ENCODE measurements at places on chromosomes 3 and 15. TPM values are rescaled to one million over a fixed set of nuclear protein-coding genes. Genes with fewer than 3 reads are reported as not detected.

Gene HDAC11
- 3.6 TPM for total RNA-seq

Gene STRC
- 0.45 TPM for total RNA-seq

Gene SLC28A2
- not detected for total RNA-seq

Gene SCN11A
- total RNA-seq, result not detected

Gene CLDN18
- not detected for total RNA-seq

Gene CSPG4
- not detected for total RNA-seq

Gene MYL3
- total RNA-seq, result not detected

Gene KCNAB1
- not detected for total RNA-seq

Gene SCAMP5
- 0.60 TPM for total RNA-seq

Gene CHDH
- 9.1 TPM for total RNA-seq

Gene ALDH1A2
- not detected for total RNA-seq

Gene EHHADH
- 2.0 TPM for total RNA-seq

Gene RCCD1
- 32.8 TPM for total RNA-seq

Gene CEP19
- 5.3 TPM for total RNA-seq

Gene ACTRT3
- 0.58 TPM for total RNA-seq

Gene IMPG2
- 0.18 TPM for total RNA-seq

Gene NFKBIZ
- total RNA-seq, result 81.3 TPM
